CD8-positive, alpha-beta memory T cell (primary cell): ENCODE measurements at places on chromosomes 7 and 10.
A peak's percentile ranks its signal among the peaks of the same experiment; 100 is the strongest.

- DNase-seq, result no peak
Measured at GRCh38 chr7:100835903-100836811, 8.8 kb upstream of the EPHB4 start.

DNA sequence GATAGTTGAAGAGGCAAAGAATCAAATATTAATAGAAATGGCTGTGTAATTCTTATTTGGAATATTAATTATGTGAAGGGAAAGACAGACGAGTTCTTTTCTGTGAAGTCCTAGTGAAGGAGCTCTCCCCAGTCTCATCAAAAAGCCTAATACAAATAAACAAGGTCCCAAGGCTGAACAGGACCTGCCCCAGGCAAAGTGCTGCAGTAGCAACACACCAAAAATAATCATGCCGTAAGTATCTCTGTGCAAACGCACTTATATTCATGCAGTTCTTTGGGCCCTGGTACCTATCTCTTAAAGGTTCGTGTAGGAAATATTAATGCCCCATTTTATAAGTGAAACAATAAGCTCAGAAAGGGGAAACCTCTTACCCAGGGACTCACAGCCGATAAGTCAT, 12.2 kb upstream of the CHST15 start:
- DNase-seq, result no peak

GRCh38 chr10:60032723-60033122, 126.4 kb upstream of the CCDC6 start:
- peak; percentile 46 for DNase-seq

GRCh38 chr7:71198887-71199286, 66.9 kb downstream of the GALNT17 start:
- DNase-seq, result no peak

DNA sequence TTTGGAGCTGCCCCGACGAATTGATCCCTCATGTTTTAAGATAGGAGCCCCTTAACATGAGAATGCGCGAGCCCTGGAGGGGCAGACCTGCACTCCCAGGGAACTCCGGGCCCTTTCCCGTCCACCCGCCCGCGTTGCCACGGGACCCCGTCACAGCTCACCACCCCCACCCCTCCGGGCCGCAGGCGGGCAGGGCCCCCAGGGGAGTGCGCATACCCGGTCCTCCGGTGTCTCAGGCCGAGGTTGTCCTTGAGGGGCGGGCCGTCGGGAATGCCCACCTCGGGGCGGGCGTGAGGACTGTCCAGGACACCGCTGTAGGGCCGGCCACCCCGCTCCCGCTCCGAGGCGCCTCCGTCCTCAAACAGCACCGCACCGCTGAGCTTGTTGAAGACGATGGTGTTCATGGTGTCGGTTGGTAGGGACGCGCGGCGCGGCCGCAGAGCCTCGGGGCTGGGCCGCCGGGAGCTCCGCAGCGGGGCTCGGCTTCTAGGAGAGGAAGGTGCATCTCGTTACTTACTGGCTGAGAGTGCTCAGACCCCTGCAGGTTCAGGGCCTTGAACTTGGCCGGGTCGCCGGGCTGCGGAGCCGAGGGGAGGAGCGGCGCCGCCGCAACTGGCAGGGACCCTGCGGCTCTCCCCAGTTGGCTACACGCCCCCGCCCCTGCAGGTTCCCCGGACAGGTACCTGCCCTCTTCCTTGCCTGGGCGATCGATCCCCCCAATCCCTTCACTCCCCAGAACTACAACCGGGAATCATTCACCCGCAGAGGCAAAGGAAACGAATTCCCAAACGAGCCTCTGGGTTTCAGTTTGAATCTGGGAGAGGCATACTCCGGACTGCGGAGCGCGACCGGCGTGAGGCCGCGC, 2.4 kb downstream of the MKX start:
- DNase-seq, result peak; percentile 26

GRCh38 chr10:5461914-5462840, 37.2 kb downstream of the CALML5 start:
- no peak for DNase-seq
